GM10248 (cell line): ENCODE measurements at places on chromosomes 3 and 15.

- no peak for DNase-seq
Observed at GRCh38 chr3:20190991-20191390, 5.0 kb upstream of the SGO1 start.

DNA sequence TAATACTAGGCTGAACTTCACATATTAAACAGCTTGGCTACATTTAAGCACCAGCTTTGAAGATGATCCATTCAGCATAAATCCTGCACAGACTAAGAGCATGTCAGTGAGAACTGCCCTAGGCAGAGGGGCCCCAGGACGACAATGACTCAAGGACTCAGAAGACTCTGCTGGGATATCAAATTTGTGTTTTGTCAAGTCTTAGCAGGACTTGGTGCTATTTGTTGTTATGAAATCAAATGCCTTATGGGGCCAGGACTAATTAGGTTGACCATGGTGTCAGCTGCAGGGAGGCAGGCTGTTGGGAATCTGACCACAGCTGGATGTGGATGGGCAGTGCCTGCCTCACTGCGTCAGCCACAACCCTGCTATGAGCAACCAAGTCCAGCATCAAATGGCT is 91.8 kb downstream of the RYR3 start:
- DNase-seq = no peak

GRCh38 chr3:47577583-47578118 is 1.0 kb downstream of the CSPG5 start:
- DNase-seq = peak; percentile 33

DNA sequence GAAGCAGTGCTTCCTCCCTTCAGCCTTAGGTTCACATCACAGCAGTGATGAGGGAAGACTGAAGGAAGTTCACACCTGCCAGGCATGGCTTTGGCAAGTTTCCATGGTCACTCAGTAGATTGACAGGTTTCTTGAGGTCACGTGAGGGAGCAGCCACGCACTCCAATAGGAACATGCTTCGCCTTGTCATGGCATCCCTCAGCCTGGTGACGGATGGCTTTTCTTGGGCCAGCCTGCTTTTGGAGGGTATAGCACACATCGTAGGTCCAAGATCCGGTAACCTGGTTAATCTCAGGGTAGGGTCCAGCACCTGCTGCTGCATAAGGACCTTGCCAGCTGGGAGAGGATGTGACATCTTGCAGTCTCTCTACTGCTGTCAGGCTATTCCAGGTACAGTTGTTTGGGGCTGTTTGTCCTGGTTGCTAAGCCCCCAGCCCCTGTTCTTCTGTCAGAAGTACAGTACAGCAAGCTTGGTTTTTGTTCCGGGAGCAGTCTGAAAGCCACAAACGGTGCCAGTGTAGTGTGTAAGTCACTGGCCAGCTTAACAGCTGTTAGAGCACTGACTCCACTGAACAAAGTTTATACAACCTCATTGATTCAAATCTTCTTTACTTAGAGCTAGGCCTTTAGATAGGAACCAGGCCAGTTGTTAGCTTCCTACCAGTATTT is 42.3 kb downstream of the PSMD6 start:
- DNase-seq = no peak

GRCh38 chr3:123951522-123952447 is 9.2 kb downstream of the CCDC14 start:
- no peak for DNase-seq

DNA sequence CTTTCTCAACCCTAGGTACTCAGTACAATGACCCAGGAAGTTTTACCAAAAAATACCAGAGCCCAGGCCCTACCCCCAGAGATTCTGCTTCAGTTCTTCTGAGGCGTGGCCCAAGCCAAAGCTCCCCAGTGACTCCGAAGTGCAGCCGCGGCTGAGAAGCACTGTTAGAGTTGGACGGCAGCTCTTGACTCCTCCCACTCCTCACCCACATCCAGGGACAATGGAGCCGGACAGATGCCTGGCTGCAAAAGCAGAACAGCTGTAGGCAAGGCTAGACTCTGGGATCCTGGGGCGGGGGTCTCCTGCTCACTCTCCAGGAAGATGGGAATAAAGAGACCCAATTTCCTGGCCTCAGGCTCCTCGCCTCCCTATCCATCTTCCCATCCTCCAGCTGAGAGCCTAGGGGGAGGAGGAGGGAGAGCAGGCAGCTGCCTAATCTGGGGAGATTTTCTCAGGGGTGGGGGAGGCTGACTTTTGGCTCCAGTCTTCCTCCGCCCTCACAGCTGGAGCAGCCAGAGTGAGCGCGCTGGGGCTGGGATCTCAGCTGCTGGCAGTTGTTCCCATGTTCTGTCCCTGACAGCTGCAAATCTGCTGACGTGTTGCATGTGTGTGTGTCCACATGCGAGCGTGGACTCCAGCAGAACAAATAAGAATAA is 223.8 kb downstream of the OPA1 start:
- DNase-seq = no peak

GRCh38 chr3:108053067-108053466 is 37.8 kb downstream of the CD47 start:
- no peak for DNase-seq

DNA sequence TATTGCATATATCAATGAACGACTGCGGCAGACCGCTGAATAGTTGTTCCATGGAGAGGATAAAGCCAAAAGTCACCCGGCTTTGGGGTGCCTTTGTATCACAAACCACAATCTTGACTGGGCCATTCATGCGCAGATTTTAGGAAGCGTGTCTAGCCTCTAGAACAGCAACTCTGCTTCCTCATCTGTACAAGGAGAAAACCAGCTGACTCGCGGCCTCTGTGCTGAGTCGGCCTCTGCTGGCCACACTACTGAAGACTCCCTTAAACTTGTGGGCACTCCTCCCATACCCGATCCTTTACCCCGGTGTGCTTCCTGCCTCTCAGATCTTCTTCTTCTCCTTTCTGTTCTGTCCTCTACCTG is 872 bp downstream of the DLEC1 start:
- DNase-seq = peak; percentile 56

DNA sequence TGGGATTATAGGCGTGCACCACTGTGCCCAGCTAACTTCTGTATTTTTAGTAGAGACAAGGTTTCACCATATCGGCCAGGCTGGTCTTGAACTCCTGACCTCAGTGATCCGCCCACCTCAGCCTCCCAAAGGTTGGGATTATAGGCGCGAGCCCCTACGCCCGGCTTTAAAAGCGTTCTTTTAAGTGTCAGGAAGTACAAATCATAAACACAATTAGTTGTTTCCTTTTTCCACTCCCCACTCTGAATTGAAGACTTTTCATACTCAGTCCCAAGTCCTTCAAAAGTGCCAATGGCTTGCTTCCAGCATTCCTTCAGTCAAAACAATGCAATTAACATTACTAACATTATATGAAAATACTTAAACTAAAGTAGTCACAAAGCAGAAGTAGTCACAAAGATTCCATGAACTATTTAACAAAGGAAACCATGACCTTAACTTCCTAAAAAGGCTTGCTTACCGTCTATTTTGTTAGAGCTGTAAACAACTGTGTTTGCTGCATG is 8.1 kb downstream of the WDR82 start:
- DNase-seq = no peak

GRCh38 chr15:75203017-75203907 is 1.6 kb downstream of the C15orf39 start:
- no peak for DNase-seq

GRCh38 chr15:68578980-68579935 is at the start of gene CORO2B:
TSS of gene CORO2B (plus strand) at chr15:68578993. CDS start at chr15:68579263, 270 bp downstream.
- no peak for DNase-seq

GRCh38 chr3:111976254-111976653 is 2.6 kb upstream of the ABHD10 start:
- no peak for DNase-seq

DNA sequence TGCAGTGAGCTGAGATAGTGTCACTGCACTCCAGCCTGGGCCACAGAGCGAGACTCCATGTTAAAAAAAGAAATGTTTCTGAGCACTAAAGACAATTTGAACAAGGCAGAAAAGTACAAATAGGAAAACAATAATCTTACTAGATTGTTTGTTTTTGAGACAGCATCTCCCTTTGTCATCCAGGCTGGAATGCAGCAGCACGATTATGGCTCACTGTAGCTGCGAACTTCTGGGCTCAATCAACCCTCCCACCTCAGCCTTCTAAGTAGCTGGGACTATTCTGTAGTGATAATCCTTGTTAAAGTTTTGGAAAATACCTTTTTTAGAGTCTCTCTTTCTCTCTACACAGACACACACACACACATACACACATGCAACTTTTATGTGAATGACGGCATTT is 107.1 kb downstream of the LPP start:
- DNase-seq = no peak

GRCh38 chr3:188113756-188114155 is 40.2 kb upstream of the LPP start:
- no peak for DNase-seq

DNA sequence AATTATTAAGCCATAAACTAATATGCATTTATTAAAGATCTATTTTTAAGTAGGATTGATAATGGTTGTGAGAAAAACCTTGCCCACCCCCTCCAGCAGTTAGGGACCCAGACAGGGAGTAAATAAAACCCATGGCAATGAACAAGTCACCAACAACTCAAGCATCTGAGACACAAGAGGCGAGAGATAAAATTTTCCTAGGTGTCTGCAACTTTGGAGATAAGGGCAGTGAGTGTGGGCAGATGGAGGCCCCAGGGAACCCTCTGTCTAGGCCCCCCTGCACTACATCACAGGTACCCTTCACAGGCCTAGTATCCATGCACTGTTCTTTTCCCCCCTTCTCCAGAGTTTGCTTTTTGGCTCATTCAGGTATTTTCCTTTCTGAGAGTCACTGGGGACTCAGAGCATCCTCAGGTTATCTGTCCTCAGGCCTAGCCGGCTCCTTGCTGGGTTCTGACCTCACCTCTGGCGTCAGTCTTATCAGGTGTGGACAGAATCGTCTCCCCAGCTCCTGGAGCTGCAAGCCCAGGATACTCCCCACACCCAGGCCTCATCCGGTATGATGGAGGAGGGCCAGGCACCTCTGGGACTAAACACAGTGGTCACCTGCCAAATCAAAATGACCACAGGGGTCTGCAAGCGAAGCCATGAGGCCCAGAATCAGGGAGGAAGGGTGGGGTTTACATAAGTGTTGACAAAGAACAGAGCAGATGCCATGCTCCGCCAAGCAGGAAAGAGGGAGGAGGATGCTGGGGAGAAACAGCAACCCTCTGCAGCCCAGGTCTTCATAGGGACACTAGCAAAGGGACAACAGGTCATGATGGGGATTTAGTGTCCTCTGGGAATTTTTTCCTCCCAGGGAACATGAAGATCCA is 50.4 kb downstream of the CCNL1 start:
- no peak for DNase-seq

- no peak for DNase-seq
Observed at GRCh38 chr3:112555535-112556170, 6.1 kb downstream of the ATG3 start.

GRCh38 chr15:29934251-29934650 is 112.0 kb upstream of the TJP1 start:
- no peak for DNase-seq

GRCh38 chr3:134197681-134198261 is 52.9 kb downstream of the RYK start:
- DNase-seq = peak; percentile 63

GRCh38 chr15:66287461-66288057 is 5.8 kb upstream of the DIS3L start:
- DNase-seq = peak; percentile 37

- DNase-seq = no peak
Observed at GRCh38 chr3:36709826-36710365, 54.5 kb downstream of the DCLK3 start.

DNA sequence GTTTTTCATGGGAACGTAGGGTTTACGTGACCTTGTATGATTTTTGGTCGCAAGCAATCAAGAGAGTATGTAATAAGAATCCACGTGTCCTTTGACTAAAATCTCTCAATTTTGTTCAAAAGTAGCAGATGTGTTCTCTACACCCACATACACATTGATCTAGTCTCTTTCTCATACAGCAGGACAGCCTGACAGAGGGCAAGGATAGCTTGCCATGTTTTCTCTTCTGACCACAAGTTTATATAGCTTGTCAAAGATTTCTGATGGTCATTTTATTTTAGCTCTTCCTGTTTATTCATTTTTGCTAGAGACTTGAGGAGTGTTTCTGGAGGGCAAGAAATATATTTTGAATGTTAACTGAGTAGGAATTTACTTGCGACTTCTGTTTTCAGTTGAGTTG is 570.2 kb upstream of the ALCAM start:
- DNase-seq = no peak

DNA sequence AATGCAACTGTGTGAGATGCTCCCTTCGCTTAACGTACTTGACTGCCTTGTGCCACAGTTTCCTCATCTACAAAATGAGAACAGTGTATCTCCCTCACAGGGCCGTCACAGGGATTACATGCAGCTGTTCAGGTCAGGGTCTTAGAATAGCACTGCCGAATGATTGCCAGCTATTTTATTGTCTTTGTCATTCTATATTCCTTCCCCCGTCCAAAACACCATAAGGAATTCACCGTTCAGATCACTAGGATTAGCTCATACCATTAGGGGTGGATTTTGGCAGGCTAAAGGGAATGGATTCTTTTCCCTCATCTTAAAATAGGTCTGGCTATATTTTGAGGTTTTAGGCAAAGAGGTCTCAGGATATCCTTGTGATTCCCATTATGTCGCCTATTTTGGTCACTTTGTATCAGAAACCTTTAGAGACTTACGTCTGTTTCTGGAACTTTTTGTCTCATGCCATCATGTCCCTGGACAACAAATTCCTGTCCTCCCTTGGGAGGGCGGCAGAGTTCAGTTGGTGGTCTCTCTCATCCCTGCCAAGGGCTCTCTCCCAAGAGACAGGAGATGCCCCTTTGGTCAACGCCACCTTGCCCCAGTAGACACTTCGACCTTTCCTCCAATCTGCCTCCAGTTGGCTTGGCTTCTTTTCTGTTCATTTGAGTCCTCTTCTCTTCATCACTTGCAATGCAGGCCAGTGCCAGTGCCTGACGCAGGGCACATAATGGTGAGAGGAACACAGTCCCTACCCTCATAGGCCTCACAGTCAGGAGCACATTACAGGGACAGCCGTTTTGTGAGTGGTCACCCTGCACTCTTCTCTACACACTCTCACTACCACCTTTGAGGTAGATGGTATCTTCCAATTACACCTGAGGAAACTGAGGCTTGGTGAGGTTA is 171.6 kb upstream of the BHLHE40 start:
- no peak for DNase-seq

- DNase-seq = no peak
Observed at GRCh38 chr15:68700455-68701123, 120.1 kb downstream of the ANP32A start.

DNA sequence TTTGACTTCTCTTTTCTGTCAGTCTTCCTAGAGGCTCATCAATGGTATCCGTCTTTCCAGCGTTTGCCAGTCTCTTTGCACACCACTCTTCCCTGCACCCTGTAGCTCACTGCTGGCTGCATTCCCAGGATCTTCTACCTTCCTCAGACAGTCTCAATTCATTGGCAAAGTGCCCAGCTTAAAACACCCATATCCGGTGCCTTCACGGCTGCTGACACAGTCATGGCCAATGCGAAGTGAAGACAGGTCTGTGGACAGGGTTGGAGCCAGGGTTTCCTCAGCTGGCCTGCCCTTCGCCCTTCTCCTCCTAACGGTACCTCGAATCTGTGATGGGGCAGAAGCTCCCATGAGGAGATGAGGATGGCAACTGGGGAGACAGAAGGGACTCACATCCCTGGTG is 36.1 kb downstream of the PTH1R start:
- DNase-seq = no peak
